Left cardiac atrium (tissue), 4 donors: ENCODE measurements at places on chromosomes 6 and 20.

GRCh38 chr6:21270636-21271201 lies 322.8 kb upstream of the SOX4 start:
- DNase-seq = no peak

GRCh38 chr20:2338411-2339066 lies 42.2 kb upstream of the TGM6 start:
- no peak for DNase-seq

DNA sequence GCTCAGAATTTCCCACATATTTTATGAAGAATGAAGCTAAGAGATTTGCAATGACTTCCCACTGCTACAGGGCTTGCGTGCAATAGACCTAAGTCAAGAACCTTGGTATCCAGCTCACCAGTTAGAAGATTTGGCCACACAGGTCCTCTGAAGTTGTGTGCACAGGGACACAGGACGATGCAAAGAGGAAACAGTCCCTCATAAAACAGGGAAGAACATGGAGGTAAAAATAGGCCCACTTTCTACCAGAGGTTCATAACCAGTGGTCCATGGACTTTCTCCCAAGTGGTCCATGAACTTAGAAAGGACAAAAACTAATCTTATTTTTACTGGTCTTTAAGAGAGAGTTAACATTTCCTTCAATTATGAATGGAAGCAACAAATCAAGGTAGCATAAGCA lies 1.3 kb downstream of the ZKSCAN4 start:
- DNase-seq = no peak

- DNase-seq = no peak
These were observed 46.4 kb upstream of the FERMT1 start for GRCh38 chr20:6169251-6169650.

- no peak for DNase-seq
These were observed 208.0 kb upstream of the SASH1 start for GRCh38 chr6:148134592-148134991.

GRCh38 chr6:54071821-54072340 lies 39.4 kb upstream of the MLIP start:
- DNase-seq = no peak

- DNase-seq = no peak
These were observed 77.9 kb downstream of the ZNF217 start for GRCh38 chr20:53515749-53516148.

GRCh38 chr20:37935435-37935834 lies 32.5 kb downstream of the VSTM2L start:
- DNase-seq = no peak

- DNase-seq = no peak
These were observed 88.2 kb downstream of the PREX1 start for GRCh38 chr20:48739395-48740291.

GRCh38 chr20:61841966-61842365 lies 223.7 kb downstream of the TAF4 start:
- DNase-seq = no peak

DNA sequence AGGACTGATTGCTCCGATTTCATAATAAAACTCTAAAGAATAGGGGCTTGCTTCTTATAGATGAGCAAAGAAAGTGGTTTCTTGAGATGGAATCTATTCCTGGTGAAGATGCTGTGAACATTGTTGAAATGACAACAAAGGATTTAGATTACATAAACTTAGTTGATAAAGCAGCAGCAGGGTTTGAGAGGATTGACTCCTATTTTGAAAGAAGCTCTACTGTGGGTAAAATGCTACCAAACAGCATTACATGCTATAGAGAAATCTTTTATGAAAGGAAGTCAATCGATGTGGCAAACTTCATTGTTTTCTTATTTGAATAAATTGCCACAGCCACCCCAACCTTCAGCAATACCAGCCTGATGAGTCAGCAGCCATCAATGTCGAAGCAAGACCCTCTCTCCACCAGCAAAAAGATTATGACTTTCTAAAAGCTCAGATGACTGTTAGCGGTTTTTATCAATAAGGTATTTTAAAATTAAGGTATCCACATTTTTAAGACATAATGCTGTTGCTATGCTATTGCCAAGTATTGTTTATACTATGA lies 12.7 kb upstream of the MTRF1L start:
- DNase-seq = no peak
